ENCODE measurements at places on chromosomes 5 and 9.

- no peak for DNase-seq
Measured at GRCh38 chr5:73274121-73274520, 101.1 kb downstream of the TMEM174 start.

- no peak for DNase-seq
Measured at GRCh38 chr5:31936683-31937082, 237.4 kb downstream of the GOLPH3 start.

GRCh38 chr9:21533597-21533996 is 51.5 kb upstream of the IFNE start:
- no peak for DNase-seq

DNA sequence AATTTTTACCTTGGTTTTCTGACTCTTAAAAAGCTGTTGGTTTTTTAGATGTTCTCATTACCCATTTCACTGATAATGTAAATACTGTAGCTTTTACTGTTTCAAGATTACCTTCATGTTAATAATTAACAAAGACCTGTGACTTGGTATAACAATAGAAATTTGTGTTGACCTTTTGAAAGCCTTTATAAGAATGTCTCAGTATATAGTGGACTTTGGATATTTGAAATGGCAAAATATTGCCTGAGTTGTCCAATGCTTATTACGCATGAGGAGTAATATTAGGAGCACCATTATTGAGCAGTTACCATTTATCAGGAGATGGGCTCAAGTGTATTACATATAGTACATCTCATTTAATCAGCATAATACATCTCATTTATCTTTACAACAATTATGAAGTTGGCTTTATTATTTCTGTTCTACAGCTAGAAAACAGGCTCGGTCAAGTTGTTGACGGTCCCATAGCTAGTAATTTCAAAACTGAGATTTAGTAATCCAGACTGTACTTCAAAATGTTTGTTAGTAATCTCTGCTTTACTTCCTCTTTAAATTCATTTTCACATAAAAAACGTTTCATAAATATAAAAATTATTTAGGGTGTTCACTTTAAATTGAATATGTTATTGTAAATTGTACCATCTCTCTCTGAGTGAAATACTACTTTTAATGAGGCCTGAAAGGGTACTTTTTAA is 50.7 kb upstream of the FKTN start:
- DNase-seq: no peak

- no peak for DNase-seq
Measured at GRCh38 chr5:172911628-172911880, 47.7 kb upstream of the RPL26L1 start.

DNA sequence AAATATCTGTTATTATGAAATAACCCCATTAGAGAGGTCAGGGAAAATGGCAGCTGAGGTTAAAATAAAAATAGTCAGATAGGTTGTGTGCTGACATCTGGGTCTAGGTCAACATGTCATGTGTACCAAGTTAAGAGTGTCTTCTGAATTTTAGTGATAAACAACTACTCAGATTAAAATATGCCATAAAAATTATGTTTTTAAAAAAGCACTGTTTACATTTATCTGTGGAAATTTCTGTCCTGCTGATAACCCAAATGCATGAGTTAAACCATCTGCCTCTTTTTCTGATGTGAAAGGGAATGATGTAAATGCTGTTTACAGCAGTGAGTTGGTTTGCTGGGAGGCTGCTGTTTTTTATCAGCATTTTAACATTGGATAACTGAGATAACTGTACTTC is 361.2 kb upstream of the TARS1 start:
- no peak for DNase-seq
